ENCODE measurements at places on chromosomes 16 and 17.

DNA sequence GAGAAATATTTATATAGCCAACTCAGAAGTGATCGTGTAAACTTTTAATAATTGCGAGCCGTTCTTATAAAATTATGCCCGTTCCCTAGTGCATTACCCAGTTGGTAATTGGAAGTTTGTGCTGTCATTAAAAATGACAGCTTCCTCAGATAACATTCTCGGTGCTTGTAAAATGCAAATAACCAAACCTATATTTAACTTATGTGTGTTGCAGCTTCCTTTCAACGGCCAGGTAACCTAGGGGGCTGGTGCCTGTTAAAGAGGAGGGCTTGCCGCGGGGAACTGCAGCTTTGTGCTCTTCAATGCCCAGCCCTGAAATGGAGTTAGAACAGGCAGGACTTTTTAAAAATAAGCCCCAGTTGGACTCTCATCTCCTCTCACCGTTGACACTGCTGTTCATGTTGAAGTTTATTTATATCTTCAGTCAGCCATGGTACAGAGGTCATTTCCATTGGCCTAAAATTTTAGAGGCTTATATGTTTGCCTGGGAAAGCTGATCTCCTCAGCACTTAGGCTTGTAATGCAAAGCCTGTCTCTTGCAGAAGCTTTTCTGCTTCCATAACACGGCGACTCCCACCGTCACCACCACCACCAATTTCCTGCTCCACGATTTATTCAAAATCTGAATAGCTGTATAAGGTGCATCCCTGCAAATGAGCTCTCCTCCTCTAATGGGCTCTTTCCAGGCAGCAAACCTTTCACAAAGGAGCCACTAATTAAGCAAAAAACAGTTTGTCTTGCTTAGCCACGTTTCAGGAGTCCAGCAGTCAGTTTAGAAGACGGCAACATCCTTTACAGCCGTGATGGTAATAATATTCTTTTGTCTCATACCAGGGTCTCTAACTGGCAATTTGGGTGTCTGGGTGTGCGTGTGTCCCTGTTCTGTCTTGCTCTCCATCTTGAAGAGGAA lies 74.7 kb downstream of the RPA1 start:
- no peak for DNase-seq

GRCh38 chr16:19598805-19599510 lies 43.5 kb downstream of the VPS35L start:
- DNase-seq = no peak

DNA sequence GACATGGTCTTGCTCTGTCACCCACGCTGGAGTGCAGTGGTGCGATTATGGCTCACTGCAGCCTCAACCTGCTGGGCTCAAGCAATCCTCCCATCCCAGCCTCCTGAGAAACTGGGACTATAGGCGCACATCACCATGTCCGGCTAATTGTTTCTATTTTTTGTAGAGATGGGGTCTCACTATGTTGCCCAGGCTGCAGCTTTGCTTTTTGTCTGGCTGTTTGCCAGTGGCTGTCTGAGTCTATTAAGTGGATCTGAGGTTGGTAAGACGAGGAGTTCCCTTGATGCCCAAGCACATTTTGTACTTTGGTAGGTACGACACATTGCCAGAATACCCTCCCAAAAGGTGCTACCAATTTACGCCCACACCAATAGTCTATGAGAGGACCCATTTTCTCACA lies 5.1 kb downstream of the TBX21 start:
- no peak for DNase-seq

DNA sequence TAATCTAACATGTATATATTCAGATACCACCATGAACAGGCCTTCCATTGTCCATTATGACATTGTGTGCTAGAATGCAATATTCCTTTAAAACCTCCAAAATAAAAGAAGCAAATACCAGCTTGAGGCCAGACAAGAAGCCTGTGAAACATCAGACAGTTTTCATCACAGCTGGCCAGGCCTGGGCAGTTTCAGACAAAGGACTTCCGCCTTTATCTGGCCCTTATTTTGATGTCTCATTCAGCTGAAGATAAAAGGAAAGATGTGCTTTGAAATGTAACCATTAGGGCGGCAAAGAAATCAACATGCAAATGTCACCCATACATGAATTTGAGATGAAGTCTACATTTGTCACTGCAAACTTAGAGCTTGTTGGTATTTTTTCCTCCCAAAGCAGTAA lies 737.5 kb downstream of the KCNJ2 start:
- DNase-seq = no peak

Measured in T-helper 22 cell (primary cell).